ENCODE measurements at places on chromosomes 13 and 19.
A peak's percentile ranks its signal among the peaks of the same experiment; 100 is the strongest.

DNA sequence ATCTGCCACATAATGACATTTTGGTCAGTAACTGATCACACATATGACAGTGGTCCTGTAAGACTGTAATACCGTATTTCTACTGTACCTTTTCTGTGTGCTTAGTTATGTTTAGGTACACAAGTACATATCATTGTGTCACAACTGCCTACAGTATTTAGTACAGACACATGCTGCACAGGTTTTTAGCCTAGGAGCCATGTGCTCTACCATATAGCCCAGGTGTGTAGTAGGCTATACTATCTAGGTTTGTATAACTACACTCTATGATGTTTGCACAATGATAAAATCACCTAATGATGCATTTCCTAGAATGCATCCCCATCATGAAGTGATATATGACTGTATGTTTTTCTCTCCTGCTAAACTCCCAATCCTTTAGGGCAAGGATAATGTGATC lies 61.2 kb upstream of the MIR17HG start:
- no peak for DNase-seq

- no peak for DNase-seq
Measured at GRCh38 chr19:57466489-57466888, 9.5 kb upstream of the VN1R1 start.

- DNase-seq: peak; percentile 39
Measured at GRCh38 chr13:59700281-59700680, 463.4 kb downstream of the DIAPH3 start.

DNA sequence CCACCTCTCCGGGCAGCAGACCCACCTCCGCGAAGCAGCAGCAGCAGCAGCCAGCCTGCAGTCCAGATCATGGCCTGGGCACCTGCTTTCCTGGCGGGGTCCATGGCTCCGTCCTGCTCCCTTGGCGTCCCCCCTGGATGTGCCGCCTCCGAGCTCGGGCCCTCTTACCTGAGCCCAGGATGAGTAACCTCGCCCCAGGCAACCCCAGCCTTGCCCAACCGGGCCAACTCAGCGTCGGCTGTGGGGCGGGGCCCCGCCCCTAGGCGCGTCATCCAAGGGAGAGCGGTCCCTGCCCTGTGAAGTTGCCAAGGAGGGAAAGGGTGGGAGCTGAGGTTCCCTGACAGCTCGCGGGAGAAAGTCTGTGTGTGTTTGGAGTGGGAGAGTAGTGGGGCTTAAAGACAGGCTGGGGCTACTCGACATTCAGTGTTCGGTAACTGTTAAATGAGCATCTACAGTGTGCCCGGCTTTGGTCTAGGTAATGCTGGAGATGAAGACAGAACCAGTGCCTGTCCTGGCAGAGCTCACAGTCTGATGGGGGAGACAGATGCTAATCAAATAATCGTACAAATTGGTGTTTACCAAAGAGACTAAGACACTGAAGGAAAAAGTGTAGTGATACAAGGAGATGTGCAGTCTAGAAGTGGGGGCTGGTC lies at the start of gene LYPD3:
TSS of gene LYPD3 (minus strand) at position 141 of the 653 bp plus-strand sequence. CDS start at position 104, 37 bp downstream.
- no peak for DNase-seq

GRCh38 chr13:99870541-99870940 lies 101.0 kb downstream of the ZIC5 start:
- no peak for DNase-seq

DNA sequence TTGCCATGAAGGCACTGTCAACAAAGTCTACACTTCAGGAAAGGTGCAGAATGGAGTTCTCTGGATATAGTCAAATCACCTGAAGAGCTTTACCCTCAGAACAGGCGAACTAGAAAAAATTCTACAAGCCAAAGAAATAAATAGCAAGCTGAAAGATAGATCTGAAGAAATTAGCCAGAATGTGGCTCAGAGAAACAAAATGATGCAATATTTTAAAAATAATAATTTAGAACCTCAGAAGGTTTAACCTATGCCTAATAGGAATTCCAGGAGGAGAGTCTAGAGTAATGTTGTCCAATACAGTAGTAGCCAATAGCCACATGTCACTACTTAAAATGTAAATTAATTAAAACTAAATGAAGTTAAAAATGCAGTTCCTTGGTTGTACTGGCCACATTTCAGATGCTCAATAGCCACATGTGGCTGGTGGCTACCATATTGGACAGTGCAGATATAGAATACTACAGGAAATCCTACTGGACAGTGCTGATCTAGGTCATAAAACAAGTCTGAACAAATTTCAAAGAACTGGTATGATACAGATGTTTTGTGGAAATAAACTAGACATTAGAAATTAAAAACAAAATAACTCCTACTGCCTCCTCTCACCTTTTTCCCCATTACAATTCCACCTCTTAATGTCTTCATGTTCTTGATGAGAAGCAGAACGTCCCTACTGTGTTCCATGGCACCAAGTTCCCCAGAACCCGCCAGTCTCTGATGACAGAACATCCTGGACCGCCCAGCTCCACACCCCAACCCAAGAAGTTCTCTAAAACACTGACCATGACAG lies 679 bp upstream of the CDADC1 start:
- DNase-seq: no peak

DNA sequence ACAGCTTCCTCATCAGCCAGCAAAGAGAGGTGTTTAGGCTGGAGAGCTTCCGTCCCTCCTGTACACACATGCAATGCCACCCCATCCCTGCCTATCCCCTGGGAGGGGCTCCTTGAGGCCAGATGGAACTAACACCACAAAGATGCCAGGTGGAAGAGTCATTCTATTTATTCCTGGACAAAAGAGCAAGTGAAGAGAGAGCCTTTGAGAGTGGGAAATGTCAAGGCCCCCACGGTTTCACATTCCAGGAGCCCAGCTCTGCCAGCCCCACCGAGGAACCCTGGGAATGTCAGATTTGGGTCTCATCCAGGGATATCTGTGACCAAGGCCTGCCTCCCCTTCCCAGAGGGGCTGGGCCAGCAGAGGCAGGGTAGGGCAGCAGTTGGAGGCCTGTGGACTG lies 30.8 kb upstream of the IGFL1 start:
- no peak for DNase-seq

- no peak for DNase-seq
Measured at GRCh38 chr13:106520251-106521054, 15.0 kb downstream of the EFNB2 start.

- no peak for DNase-seq
Measured at GRCh38 chr19:45276284-45276687, 25.2 kb downstream of the MARK4 start.

DNA sequence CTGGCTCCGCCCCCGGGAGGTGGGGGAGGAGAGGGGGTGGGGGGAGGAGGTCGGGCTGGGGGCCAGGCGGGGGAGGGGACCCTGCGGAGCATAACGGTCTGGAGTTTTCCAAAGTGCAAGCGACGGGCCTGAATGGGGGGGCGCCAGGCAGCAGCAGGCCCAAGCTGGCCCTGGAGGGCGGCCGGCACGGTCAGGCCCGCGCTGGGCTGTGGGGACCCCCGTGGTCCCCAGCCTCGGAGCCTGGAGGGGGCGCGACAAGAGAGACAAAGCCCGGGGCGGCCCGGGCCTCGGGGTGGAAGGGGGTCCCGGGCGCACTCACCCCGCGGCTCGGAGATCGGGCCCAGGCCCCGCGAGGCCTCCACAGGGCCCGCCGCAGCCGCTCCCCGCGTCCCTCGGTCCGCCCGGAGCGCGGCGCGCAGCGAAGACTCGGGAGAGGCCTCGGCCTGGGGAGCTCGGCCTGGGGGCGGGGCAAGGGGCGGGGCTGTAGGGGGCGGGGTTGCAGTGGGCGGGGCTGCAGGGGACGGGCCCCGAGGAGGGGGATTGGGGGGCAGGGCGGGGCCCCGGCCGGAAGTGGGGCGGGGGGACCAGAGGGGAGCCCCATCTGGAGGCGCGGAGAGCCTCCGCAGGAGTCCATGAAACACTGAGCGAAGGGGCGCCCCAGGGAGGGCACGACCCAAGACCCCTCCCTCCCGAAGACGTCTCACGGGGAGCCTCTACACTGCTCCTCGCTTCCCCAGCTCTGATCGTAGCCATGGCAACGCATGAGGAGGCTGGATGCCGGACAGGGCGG lies 47.6 kb downstream of the PTPRS start:
- DNase-seq: no peak

DNA sequence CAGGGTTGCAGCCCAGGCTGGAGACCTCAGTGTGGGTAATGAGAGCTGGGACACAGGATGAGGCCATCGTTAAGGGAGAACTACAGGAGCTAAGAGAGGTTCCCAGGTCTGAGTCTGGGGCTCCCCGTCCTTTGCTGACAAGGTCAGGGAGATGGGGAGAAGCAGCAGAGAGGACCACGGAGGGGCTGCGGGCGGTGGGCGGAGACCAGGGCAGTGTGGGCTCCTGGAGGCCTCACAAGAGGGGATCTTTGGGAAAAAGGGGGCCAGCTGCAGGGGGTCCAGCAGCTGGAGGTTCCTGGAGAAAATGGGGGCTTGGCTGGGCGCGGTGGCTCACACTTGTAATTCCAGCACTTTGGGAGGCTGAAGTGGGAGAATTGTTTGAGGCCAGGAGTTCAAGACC lies 16.0 kb downstream of the RFX1 start:
- DNase-seq: no peak

DNA sequence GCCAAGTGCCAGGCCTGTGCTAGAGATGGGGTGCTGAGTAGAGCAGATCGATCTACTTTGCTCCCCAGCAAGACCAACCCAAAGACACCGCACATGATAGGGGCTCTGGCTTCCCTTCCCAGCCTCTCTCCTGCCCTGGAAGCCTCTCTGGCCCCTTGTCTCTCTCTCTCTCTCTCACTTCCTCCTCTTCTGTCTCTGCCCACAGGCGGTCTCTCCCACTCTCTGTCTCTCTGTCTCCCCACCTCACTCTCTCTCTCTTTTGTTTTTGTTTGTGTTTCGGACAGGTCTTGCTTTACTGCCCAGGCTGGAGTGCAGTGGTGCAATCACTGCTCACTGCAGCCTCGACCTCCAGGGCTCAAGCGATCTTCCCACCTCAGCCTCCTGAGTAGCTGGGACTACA lies 1.3 kb downstream of the SELENOV start:
- DNase-seq: no peak

DNA sequence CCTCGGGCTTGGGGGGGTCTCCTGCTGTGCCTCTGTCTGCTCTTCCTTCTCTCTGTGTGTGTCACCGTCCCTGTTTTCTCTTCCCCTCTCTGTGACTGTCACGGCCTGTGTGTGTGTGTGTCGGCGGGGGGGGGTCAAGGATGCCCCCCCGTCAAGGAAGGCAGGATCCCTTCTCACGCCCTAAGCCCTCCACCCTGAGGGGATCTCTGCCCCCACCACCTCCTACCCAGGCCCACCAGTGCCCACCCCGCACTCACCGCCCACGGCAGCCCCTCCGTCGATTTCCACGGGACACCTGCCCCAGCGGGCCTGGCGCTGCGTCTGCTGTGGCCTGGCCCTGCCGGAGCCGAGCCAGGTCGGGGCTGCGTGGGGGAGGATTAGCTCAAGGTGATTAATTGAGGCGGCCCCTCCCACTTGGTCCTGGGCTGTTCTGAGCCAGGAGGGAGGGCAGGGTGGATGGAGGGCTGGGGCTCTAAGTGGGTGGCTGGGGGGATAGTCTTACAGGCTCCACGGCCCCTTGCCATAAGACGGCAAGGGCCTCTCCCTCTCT lies at the start of gene RAX2:
TSS of gene RAX2 (minus strand) at position 323 of the 550 bp plus-strand sequence. CDS start 486 bp downstream, outside the sequence.
- DNase-seq: no peak

- no peak for DNase-seq
Measured at GRCh38 chr13:111540486-111540885, 220.0 kb downstream of the TEX29 start.

DNA sequence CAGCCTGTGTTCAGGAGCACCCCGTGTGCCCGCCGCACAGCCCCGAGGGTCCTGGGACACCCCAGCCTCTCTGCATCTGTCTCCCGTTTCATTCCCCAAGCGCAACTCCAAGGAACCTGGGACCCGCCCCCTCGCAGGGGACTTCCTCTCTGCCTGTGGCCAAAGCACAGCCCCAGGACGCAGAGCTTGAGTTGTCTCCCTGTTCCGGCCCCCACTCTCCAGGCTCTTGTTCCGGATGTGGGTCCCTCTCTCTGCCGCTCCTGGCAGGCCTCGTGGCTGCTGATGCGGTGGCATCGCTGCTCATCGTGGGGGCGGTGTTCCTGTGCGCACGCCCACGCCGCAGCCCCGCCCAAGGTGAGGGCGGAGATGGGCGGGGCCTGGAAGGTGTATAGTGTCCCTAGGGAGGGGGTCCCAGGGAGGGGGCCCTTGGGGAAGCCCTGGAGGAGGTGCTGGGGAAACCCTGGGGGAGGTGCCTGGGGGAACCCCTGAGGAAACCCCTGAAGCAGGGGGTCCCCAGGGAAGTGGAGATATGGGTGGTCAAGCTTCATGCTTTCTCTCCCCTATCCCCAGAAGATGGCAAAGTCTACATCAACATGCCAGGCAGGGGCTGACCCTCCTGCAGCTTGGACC lies 1.3 kb downstream of the HCST start:
- DNase-seq: peak; percentile 77

DNA sequence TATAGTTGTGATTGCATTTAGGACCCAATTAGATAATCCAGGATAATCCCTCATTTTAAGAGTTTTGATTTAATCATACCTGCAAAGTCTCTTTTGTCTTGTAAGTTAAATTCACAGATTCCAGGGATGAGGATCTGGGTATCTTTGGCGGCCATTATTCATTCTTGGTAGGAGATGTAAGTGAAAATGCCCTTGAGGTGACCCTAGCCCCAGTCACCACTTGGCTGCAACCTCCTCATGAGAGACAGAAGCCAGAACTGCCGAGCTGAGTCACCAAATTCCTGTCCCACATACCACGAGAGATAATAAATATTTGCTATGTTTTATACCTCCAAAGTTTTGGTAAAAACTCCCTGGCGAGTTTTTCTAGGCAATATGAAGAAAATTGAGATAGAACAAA lies 389.4 kb downstream of the RFC3 start:
- peak; percentile 76 for DNase-seq

DNA sequence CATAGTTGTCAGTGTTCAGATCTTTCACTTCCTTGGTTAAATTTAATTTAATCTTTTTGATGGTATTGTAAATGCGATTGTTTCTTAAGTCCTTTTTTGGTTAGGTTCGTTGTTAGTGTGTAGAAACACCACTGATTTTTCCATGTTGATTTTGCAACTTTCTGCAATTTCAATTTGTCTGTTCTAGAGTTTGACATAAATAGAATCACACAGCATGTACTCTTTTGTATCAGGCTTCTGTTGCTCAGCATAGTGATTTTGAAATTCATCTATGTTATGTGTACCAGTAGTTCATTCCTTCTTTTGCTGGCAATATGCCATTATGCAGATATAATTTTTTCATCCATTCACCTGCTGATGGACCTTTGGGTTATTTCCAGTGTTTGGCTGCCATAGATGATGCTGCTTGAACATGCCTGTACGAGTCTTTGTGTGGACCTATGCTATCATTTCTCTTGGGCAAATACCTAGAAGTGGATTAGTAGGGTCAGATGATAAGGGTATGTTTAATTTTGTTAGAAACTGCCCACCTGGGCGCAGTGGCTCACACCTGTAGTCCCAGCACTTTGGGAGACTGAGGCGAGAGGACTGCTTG lies 33.1 kb downstream of the BICRA start:
- no peak for DNase-seq

Data from HT1080 (cell line).